ENCODE measurements at places on chromosomes 3 and 15. TPM values are rescaled to one million over a fixed set of nuclear protein-coding genes. Genes with fewer than 3 reads are reported as not detected.

GRCh38 chr15:65901336-65901735 lies 32.0 kb downstream of the RAB11A start:
- no peak for DNase-seq

DNA sequence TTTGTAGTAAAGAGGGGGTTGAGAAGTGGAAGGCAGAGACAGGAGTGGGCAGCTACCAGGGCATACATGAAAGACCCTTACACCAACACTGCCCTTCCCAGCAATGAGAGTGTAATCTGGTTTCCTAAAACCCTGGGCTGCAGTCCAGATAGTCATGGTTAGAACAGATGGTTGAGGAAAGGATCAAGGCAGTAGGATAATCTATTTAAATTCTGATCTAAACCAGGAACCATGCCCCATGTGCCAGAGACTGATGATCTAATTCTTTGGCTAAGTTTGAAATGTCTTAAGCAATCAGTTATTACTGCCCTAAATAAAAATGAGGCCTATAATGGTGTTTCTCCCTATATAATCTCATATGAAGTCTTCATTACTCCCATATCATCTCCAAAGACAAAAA lies 59.6 kb downstream of the PRTG start:
- no peak for DNase-seq

EXD1 gene
- not detected for polyA plus RNA-seq

POC1A gene
- 7.6 TPM for polyA plus RNA-seq

- no peak for DNase-seq
These were observed 4.5 kb upstream of the GATA2 start for GRCh38 chr3:128497305-128498126.

- DNase-seq = no peak
These were observed 82.3 kb downstream of the ST6GAL1 start for GRCh38 chr3:187012609-187013051.

- DNase-seq = no peak
These were observed 18.7 kb downstream of the PLA2G4B start for GRCh38 chr15:41857316-41857715.

LRRN1 gene
- polyA plus RNA-seq = 21.1 TPM

DNA sequence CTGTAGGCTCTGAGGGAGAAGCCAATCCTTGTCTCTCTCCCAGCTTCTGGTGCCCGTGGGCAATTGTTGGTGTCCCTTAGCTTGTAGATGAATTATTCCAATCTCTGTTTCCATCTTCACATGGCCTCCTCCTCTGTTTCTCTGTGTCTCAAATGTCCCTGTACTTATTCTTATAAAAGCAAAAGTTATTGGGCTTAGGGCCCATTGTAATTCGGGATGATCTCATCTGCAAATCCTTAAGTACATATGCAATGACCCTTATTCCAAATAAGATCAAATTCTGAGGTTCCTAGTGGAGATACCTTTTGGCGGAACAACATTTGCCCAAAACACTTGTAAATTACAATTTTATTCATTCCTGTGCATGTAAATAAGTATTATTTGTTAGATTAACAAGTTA lies 147.4 kb upstream of the EPHA3 start:
- DNase-seq = no peak

GRCh38 chr3:149848238-149848637 lies 35.2 kb downstream of the RNF13 start:
- DNase-seq = no peak

NR2E3 gene
- polyA plus RNA-seq = 0.43 TPM

DNA sequence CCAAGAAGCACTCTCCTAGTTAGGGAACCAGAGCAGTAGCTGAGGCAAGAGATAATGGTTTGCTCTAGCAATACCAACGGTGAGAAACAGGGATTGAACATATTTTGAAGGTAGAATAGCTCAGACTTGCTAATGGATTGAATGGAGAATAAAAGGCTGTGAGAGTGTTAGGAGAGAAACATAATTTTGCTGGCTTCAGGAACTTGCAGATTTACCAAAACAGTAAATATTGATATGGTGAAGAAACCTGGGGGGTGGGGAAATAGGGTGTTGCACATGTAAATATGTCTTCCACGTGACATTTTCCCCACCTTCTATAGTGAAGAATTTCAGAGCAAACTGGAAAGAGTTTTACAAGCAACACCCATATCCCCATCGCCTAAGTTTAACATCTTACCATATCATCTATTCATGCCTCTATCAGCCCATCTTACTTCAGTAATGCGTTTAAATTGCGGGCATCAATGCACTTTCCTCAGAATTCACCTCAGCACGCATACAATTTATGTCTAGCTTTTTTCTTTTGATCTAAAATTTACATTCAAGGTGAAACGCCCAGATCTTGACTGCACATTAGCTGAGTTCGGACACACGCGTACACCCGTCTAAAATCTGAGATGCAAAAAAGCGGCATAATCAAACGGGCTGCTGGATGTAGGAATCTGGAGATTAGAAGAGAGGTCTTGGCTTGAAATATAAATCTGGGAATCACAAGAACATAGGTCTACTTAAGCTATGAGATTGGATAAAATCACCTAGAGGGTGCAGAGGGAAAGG lies 891 bp upstream of the NR1D2 start:
- no peak for DNase-seq

DNA sequence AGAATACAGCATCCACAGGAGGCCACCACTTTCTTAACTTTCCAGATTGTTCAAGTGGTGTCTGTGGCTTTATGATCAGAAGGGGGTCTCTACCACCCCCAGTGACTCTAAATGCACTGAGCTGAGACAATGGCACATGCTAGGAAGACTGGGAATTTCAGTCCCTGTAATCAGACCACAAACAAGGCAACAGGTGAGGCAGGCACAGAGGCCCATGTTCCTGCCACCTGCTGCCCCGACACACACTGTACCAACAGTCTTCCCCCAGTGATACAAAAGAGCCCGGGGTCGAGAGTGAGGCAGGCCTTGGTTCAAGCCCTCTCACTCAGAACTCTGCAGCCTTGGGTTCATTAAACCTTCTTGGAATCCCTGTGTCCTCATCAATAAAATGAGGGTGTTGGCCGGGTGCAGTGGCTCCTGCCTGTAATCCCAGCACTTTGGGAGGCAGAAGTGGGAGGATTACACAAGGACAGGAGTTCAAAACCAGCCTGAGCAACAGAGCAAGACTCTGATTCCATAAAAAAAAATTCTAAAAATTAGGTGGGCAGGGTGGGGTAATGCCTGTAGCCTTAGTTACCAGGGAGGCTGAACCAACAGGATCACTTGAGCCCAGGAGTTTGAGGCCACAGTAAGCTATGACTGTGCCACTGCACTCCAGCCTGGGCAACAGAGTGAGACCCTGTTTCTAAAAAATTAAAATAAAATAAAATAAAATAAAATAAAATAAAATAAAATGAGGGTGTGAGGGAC lies 55.8 kb downstream of the ADCY5 start:
- no peak for DNase-seq

- no peak for DNase-seq
These were observed 823.0 kb upstream of the NECTIN3 start for GRCh38 chr3:110248666-110249065.

DNA sequence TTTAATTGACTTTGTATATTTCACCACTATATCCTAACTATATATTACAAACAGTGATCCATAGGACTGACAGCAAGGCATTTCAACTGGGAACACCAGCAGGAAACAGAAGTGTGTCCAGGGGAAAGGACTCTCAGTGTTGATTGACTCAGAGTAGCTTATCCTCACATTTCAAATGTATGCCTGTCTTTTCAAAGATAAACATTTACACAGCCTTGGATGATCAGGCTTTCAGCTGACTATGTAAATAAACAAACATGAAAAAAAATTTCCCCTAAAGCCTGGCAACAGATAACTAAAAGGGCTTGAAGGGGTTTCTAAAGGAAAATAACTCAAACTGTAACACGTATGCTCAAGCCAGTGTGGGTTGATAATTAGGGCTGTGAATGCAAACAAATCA lies 321.8 kb downstream of the TBC1D5 start:
- no peak for DNase-seq

- no peak for DNase-seq
These were observed 24.9 kb upstream of the ARPIN start for GRCh38 chr15:89937365-89938350.

DNA sequence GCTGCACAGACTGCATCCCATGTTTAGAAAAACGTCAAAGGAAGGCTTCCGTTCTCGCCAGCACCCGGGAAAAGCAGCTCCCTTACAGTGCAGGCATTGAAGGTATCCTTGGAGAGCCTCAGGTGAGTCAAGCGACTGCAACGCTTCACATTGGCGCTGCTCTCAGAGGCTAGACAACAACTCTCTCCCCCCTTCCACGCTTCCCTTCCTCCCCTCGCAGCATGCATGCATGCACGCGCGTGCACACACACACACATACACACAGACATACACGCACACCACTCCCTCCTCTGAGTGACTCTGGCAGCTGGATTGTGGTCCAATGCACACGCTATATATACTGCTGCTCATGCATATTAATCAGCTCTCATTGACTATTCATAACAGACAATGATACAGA lies 191.1 kb downstream of the PDZRN3 start:
- DNase-seq = no peak

TTLL13 gene
- polyA plus RNA-seq = 0.37 TPM

GRCh38 chr15:40511093-40511471 lies 40.3 kb downstream of the CHST14 start:
- DNase-seq = peak; percentile 3

MOBP gene
- 0.07 TPM for polyA plus RNA-seq

ATP13A4 gene
- 2.2 TPM for polyA plus RNA-seq

GRCh38 chr3:51673802-51674654 lies 3.0 kb downstream of the TEX264 start:
- no peak for DNase-seq

GRCh38 chr3:52651592-52651991 lies 34.1 kb downstream of the PBRM1 start:
- no peak for DNase-seq

FBXO40 gene
- polyA plus RNA-seq = 0.03 TPM

GRCh38 chr15:61556037-61556648 lies 327.0 kb upstream of the RORA start:
- no peak for DNase-seq

GRCh38 chr3:86744051-86744450 lies 246.9 kb downstream of the VGLL3 start:
- no peak for DNase-seq

DNA sequence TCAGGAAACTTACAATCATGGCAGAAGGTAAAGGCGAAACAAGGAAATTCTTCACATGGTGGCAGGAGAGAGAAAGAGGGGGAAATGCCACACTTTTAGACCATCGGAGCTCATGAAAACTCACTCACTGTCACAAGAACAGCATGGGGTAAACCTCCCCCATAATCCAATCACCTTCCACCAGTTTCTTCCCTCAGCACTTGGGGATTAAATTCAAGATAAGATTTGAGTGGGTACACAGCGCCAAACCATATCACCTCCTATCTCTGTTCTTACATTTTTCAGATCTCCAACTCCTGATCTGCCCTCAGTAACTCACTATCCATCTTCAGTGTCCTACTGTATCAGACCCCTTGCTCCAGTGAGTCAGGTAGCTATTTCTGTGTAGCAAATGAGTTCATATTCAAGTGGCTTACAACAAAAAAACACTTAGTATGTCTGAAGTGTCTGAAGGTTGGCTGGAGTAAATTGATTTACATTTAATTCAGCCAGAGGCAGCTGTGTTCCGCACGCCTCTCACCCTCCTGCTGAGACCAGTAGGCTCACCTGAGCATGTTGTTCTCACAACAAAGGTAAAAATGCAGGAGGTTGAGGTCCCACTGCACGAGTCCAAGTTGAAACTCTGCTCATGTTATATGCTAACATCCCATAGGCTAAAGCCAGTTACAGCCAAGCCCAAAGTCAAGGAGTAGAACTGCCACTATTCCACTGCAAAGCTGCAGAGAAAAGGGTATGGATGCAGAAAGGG lies 180.7 kb upstream of the LMCD1 start:
- DNase-seq = no peak

DNA sequence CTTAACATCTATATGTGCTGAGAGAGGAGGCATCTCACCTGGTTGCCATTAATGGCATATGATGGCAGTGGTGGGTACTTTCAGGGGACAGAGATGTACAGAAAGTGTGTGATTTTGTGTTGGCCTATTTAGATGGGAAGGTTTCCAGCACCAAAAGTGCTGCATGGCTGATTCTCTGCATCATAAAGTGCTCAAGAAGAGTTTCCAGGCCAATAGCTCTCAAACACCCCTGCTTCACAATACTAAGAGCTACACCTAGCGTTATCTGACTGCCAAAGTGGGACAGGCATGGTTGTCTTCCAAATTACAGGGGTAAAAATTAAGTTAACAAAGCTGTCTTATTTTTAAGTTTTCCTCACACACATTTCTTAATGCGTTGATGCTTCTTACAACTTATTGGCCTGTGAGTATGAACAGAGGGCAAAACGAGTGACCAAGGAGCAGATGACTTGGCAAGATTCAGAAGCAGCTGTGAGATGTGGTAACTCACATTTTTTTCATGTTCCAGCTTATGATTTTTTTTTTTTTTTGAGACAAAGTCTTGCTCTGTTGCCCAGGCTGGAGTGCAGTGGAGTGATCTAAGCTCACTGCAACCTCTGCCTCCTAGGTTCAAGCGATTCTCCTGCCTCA lies 41.4 kb upstream of the VEPH1 start:
- DNase-seq = no peak
